ENCODE measurements at places on chromosomes 5 and 9.

DNA sequence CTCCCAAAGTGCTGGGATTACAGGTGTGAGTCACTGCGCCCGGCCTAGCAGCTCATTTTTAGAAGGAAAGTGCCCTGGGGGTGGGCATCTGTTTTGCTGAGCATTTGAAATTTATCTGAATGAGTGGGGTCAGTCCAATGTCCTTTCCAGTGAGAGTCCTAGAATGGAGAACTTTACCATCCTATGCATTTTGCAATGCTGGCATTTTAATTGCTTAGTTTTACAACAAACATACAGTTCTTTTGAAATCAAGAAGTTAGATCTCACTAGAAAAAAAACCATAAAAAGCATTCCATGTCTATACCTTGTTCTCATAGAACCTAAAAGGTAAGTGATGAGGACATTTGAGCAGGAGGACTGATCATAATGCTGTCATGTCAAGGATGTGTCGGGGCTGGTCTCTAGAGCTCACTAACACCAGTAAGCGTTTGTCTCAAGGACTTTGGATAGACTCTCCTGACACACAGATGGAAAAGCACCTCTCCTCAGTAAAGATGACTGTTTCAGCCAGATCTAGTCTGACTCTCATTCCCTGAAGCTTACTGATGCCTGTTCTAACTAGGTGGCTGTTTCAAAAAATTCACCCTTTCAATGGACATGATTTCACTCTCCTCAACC, 83.9 kb downstream of the DCP2 start:
- no peak for DNase-seq

DNA sequence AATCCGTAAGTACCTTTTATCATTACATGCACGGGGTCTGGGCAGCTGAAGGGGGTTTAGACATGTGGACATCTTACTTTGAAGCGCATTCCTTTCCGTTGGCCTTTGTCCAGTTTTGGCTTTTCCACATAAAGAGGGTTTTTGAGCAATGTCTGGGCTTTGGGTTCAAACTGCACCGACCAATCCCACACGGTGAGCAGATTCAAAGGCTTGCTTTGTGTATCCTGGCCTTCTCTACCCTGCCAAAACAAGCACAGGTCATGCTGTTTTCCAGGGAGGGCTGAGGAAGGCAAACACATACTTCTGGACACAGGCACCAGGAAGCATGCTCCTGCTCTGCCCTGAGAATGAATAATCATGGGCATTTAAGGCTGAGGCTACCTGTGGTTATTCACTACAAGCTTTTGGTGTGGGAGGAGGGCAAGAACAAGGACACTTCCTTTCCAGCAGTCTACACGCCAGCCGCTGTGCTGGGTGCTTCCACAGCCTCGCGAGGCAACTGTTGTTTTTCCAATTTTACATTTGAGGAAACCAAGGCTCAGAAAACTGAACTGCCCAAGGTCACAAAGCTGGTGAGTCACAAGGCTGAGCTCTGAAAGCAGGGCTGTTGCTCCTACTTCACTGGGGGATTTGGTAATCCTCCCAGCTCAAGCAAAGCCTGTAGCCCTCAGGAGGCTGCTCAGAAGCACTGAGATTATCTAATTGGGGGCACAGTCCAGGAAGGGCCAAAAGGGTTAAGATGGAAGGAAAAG, 59.8 kb upstream of the GOLPH3 start:
- peak; percentile 36 for DNase-seq

- DNase-seq, result no peak
These were observed 4.8 kb downstream of the FOXI1 start for GRCh38 chr5:170110403-170111087.

GRCh38 chr5:142830241-142831008, 60.2 kb downstream of the ARHGAP26 start:
- DNase-seq, result peak; percentile 46

DNA sequence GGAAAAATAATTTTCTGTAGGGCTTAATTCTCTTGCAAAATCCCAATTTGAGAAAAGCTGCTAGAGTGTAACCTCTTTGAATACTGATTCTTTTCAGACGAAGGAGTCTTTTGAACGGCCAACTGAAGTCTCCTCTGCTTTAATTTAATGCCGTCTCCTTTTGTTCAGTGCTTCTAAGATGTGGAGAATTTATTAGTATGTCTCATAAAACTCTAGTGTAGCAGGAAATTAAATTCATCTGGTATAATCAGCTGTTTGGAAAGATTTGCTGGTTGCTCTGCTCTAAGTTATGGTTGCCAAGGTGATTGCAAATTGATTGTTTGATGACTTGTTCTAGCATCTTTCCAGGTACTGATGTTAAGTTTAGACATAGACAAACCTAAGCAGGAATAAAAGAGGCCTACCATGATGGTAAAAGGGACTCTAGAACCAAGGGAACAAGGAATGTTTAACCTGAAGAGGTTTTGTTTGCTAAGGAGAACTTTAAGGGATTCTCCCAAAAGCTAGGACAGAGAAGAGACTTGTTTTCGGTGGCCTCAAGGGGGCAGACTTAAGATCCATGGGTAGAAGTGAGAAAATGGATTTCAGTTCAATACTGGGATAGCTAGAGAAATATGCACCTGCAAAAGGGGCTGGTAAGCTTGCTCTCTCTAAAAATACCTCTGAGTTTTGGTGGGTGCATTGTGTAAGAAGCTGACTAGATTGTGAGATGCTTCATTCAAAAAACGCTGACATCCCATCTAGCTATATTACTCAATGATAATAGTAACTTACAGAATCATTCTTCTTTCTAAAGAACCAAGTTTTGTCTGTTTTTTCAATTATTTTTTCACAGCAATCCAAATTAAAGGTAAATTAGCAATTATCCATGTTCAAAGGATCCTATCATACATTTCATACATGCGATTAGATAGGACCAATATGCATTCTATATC, 5.7 kb upstream of the ADRB2 start:
- DNase-seq, result peak; percentile 48

- peak; percentile 85 for DNase-seq
These were observed 34.1 kb downstream of the IRF1 start for GRCh38 chr5:132456296-132456986.

- peak; percentile 74 for DNase-seq
These were observed 19.4 kb downstream of the LURAP1L start for GRCh38 chr9:12794101-12794799.

DNA sequence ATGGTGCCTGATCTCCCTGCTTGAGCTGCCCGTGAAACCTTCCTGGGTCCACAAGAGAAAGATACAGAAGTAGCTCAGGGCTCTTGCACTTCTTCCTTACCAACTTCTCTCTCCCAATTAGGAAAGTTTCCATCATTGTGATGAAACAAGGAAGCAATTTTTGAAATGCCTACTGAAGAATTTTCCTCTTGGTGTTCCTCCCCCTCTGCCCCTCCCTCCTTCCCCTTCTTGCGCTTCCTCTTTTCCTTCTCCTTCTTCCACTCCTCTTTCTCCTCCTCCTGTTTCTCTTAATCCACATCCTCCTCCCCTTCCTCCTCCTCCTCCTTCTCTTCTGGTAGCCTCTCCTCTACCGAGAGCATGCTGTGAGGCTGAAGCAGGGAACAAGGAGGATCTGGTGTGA, 36.3 kb upstream of the OTULINL start:
- no peak for DNase-seq

DNA sequence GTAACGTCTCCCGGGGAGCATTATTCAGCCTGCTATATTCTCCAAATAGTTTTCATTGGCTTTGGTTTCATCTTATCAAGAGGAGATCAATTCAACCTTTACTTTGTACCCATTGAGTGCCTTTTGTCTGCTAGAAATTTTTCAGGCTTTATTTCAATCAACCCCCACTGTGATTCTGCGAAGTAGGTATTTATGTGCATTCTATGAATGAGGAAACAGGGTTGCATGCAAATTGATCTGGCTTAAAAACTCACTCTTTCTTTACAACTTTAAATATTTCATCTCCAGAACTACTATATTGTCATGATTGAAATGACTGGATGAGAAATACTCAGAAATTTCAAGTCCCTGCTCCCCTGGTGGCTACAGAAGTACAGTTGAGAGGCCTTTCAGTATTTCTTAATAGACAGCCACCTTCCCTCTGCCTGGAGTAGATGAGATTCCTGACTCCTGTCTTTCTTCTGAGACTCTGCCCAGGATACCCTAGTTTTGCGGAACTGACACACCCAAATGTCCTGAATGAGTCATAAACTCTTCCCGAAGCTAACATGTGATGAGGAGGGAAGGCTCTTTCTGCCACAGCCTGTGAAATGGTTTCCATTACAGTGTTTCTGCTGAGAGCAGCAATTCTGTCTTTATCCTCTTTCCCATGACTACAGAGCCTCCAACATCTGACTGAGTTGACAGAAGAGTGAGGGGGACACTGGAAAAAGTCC, 52.6 kb upstream of the TNC start:
- DNase-seq, result peak; percentile 54

- peak; percentile 20 for DNase-seq
These were observed 816 bp downstream of the RBM18 start for GRCh38 chr9:122263699-122264349.

DNA sequence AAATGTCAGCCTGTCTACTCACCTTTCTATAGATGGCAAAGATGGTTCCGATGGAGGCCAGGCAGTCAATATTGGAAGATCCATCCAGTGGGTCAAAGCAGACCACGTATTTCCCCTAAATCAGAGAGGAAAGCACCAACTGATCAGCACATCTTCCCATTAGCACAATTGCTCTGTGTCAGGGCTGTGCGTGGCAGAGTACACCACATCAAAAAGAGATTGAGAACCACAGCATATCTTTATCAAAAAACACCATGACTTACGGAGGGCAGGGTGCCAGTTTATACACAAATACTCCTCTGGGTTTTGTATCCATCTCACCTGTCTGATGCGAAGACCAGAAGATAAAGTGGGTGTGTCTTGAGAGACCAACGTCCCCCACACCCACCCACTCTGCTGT, 9.1 kb downstream of the FBP2 start:
- no peak for DNase-seq

DNA sequence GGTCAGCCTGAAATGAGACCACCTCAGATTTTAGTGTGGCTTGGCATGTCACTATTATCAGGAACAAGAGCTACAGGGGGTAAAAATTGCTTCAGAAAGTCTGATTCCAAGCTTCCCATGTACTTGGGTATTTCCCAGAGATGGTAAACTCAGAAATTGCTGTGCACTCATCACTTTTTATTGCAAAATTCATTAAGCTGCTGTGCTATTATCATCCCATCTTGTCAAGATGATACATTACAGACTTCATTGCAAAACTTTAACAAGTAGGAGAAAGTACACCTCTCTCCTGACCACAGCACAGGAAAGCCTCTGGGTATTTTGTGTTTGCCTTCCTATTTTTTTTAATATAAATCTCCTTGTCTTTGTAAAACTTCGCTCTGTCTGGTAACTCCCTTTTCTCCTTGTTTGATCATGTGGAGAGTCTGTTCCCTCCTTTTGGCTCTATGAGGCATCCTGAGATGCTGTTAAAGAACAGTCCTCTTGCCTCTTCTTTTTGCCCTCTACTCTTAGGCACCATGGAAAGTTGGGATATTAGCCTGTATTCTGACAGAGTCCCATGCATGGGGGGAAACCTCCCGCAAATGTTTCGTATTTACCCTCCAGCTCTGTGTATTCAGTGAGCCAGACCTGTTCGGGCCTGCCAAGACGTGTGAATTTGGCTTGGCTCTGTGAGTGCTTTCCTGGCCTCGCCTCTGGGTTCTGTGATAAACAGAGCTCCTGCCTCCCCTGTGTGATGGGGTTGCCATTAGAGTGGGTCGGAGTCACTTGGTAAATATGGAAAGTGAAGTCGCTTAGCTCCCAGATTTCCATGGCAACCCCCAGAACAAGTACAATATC, 260.7 kb downstream of the NR3C1 start:
- peak; percentile 48 for DNase-seq

DNA sequence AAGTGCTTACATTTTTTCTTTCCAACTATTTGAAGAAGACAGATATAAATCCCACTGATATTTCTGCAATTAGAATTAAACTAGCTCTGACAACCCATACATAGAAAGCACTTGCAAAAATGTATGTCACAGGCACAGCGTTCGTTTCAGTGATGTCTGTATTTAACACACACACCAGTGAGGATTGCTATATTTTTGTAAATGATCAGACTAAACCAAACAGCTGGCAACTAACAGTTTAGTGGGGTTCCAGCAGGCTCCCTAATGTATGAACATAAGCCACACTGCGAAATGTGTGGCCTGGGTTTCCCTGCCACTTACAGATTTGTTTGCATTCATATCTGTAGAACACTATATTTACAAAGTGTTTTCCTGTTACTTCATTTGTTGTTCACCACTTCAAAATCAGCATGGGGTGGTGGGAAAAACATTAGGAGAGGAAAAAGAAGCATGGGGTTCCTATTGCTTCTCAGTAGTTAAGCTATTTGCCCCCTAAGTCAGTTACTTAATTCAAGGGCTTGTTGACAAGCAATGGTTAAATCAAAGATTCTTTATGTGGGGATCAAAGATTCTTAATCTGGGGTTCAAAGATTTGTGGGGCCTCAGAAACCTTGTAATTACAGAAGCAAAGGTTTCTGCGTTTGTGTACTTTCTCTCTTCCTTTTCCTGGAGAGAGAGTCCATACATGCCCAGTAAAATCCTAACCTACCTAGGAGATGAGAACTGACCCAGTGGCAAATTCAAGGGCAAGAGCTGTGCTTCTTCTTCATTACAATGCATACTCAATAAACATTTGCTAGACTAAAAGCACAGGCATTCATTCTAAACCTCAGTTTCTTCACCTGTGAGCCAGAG, 27.1 kb downstream of the ZNF608 start:
- DNase-seq, result no peak

GRCh38 chr9:8351436-8351835, 551.9 kb upstream of the DMAC1 start:
- DNase-seq, result no peak

DNA sequence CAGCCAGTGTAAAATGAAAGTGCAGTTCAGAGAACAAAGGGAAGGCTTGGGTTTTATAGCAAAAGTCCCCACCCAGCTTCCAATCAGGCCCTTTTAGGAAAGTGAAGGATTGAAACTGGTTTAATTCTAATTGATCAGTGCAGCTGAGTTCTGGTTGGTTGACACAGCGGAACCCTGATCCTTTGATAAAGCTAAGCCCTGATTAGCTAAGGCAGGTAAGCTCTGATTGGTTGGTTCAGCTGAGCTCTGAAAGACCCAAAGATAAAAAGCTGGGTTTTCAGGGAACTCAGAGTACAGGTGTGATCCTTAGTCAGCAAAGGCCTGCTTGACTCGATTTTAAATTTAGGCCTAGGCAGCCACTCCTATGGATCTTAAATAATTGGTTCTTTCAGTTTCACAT, 70.8 kb upstream of the PRRC1 start:
- DNase-seq, result no peak

GRCh38 chr5:140882591-140882899, 621 bp downstream of the PCDHA13 start:
- DNase-seq, result no peak

GRCh38 chr5:92687821-92688722, 892.9 kb downstream of the NR2F1-AS1 start:
- DNase-seq, result peak; percentile 38

GRCh38 chr5:1521671-1522600, 1.8 kb downstream of the LPCAT1 start:
- peak; percentile 55 for DNase-seq

Measured in AG10803 (cell line).